ENCODE measurements at places on chromosomes 16 and 17. TPM values are rescaled to one million over a fixed set of nuclear protein-coding genes. Genes with fewer than 3 reads are reported as not detected.

Gene NKD1
- 9.0 TPM for polyA plus RNA-seq

Gene CRYM
- not detected for polyA plus RNA-seq

DNA sequence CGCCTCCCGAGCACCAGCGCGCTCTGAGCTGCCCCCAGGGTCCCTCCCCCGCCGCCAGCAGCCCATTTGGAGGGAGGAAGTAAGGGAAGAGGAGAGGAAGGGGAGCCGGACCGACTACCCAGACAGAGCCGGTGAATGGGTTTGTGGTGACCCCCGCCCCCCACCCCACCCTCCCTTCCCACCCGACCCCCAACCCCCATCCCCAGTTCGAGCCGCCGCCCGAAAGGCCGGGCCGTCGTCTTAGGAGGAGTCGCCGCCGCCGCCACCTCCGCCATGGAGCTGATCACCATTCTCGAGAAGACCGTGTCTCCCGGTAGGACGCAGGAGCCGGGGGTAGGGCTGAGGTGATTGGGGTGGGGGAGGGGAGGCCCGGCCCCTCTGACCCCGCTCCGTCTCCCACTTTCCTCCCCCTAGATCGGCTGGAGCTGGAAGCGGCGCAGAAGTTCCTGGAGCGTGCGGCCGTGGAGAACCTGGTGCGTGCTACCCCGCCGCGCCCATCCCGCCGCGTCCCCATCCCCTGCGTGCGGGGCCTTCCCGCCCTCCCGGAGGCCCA, 329 bp downstream of the KPNB1 start:
- no peak for DNase-seq

GRCh38 chr17:42438600-42439567, 15.8 kb upstream of the CAVIN1 start:
- DNase-seq: no peak

- no peak for DNase-seq
Measured at GRCh38 chr17:27670791-27671590, 40.0 kb downstream of the LGALS9 start.

- no peak for DNase-seq
Measured at GRCh38 chr16:89491238-89491869, 993 bp upstream of the ANKRD11 start.

DNA sequence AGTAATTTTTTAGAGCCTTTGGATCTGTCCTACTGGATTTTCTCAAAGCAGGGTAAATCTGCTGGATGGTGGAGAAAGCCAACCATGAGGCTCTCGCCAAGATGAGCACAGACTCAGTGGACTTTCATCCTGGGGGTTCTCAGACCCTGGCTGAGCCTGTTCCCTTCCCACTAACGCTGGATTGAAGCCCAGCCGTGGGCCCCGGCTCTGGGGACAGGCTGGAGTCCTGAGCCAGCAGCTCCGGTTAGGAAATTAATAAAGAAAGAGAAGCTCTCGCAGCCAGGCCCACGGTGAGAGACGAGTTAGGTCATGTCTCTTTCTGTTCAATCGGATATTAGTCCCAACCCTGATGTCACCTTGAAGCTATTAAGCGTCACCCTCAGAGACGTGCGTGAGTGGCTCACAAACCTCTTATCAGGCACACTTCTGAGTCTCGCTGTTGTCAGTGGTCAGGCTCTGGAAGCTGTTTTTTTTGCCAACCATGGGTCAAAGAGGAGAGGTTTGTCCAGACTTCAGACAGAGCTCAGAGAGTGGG, 27.1 kb downstream of the MEOX1 start:
- DNase-seq: no peak

- DNase-seq: no peak
Measured at GRCh38 chr17:62925267-62925836, 40.7 kb upstream of the TANC2 start.

GRCh38 chr17:27496437-27496943, 40.2 kb downstream of the KSR1 start:
- no peak for DNase-seq

Data from forelimb muscle (tissue), 1 donor.